AG04450 (cell line): ENCODE measurements at places on chromosomes 1 and 21. TPM values are rescaled to one million over a fixed set of nuclear protein-coding genes. Genes with fewer than 3 reads are reported as not detected.

CIART gene
- 8.6 and 9.4 TPM in 2 replicates for polyA plus RNA-seq

DNA sequence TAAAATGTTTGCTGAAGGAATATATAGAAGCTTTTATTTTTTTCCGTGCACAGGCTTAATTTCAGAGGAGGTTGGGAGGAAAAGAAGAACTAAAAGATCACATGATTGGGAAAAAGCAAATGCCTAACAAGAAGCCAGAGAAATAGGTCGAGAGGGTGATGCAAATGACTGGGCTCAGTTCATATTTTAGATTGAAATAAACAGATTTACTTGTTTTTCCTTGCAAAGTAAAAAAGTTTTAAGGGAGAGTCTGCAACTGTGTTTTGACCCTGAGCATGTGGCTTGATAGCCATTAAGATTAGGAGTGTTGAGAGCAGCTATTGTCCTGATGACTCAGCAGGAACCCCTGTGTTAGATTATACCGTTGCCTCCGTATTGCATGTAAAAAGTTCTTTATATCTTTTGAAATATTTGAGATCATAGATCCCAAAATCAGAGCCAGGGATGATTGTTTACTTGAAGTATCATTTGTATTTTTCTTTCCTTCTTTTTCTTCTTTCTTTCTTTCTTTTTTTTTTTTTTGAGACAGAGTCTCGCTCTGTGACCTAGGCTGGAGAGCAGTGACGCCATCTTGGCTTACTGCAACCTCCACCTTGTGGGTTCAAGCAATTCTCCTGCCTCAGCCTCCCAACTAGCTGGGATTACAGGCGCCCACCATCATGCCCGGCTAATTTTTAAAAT lies 20.2 kb downstream of the CLIC4 start:
- no peak for DNase-seq

DNA sequence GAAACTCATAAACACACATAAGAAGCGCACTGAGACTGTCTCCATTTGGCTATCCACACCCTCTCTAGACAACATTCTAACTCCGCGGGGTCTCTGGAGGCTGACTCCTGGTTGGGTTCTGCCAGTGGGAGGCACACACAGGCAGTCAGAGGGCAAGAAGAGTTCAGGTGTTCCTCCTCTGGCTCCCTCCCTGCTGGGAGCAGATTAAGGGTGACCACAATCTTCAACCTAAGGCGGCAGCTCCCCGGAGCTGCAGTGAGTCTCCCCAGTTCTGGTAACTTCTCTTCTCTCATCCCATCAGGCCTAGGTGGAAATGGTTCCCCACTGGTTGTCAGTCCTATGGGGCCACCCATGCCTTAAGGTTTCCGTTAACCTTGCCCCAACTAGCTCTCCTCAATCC lies 7.4 kb upstream of the TENT5C start:
- DNase-seq = no peak

GRCh38 chr1:177007437-177008161 lies 156.9 kb downstream of the ASTN1 start:
- no peak for DNase-seq

DNA sequence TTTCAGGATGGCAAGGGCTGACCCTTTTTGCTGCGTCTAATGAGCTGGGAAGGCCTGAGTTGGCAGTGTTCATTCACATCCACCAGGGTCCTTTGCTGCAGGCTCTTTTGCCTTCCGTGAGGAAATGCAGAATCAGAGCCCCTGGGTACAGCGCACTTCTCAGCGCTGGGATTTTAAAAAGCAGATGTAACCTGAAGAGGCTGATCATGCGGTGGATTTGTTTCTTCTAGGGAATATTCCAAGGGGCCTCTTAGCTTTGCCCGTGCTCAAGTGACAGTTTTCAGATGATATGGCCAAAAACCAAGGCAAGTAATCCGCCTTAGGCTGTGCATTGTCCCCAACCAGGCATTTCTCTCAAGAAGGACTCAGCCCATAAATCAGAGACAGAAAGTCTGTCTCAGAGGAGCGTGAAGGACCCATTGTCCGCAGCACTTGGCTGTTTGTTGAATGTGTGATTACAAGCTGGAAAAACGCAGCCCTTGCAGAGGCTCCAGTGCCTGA lies 237.6 kb downstream of the PTPRC start:
- DNase-seq = no peak

GRCh38 chr21:32562426-32562825 lies 22.9 kb downstream of the TCP10L start:
- DNase-seq = no peak

DNA sequence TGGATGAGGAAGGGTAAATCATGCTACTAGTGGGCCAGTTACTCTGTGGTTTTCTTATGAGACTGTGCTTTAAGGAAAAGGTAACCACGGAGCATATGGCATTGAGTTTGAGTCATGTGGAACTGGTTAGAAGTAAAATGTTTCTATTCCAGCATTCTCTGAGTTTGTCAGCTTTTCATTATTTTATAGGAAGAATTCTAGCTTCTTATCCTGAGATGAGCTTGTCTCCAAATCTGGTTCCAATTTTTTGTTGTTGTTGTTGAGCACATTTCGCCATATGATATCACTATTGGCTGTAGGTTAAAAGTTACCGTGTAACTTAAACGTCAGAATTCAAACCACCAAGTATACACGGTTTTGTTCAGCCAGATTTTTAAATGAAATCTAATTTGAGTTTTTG lies 69.9 kb downstream of the ATF6 start:
- DNase-seq = peak; percentile 30

DNA sequence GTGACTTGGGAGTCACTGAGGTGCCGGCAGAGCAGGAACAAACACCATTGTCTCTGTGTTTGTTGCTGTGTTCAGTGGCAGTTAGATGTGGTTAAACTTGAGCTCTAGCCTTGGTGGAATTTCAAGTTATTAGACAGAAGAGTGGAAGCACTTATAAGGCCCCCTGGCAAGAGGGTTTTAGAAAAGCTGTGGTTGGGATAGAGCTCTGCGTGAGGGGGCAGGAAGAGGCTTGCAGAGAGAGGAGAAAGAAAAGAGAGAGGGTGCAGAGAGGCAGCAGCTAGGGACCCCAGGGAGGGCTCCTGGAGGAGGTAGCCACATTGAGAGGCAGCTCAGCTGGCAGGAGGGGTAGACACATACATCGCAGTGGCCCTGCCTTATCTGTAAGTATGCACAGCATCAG lies 128.2 kb downstream of the GALNT2 start:
- no peak for DNase-seq

GRCh38 chr1:41108696-41109275 lies 87.3 kb upstream of the SLFNL1 start:
- no peak for DNase-seq

DNA sequence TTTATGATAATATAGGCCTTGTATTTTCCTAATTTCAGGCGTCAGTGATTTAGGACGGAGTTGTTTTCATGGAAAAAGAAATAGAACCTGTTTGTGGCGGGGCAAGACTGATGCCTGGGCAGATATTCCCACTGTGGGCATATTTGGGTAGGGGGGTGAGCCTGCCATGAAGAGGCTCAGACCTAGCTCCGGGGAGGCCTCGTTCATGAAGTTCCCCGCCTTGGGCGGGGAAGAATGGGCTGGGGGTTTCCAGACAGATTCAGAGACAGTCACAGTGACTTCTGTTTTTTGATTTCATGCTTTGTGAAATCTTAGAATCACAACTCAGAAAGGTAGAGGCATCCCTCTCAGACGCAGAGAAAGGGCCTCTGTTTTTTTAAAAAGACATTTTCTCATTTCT lies 36.1 kb downstream of the RUNX3 start:
- DNase-seq = no peak

- no peak for DNase-seq
These were observed 185.9 kb downstream of the CACNA1E start for GRCh38 chr1:181669246-181669645.

DNA sequence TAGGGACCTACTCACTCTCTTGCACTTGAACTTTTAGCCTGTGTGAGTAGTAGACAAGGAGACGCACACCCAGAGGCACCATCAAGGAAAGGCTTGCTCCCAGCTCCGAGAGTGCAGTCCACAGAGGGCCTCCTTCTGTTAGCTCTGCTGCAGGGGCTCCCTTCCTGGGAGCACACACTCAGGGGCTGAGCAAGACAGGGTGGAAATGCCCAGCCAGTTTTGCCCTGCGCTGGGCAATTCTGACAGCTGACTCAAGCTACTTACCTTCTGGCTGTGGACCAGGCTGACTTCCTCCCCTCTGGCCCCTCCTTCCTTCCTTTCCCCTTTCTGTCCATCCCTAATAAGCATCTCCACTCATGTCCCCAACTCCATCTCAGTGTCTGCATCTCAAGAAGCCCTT lies 449.1 kb downstream of the PTPRU start:
- DNase-seq = no peak

- no peak for DNase-seq
These were observed 99.7 kb downstream of the JAK1 start for GRCh38 chr1:64866689-64867088.
